MV-4-11 (cell line): ENCODE measurements at places on chromosomes 4 and X.

DNA sequence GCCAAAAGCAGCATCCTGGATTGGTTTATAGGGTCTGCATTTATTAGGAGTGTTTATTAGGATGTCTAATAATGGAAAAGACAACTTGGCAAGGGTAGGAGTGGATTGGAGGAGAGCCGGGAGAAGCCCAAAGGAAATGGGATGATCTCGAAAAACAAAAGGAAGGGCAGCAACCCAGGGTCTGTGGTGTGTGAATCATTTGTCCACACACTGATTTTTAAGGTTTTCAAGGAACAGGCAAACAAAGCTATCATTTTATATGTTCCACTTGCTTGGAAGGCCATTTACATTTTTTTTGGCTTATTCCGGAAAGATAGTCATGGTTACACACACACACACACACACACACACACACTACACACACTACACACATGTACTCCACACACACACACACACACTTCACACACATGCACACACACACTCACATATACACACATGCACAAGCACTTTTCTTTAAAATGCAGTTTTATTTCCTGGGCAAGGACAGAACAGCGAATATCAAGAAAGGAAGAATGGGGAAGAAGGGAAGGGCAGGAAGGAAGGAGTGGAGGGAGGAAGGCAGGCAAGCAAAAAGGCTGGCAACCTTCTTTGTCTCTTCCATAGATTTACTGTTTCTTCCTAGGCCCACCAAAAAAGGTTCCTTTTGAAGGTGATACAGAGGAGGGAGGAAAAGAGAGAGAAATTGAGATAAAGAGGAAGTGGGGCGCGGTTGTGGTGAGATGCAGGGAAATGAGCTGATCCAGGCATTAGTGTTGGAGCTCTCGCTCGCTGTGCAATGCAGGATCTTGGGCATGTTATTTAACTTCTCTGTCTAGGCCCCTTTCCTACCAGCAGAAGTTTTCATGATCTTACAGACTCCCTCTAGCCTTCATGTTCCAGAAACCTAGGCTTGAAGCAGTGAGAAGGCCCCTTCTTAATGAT lies 88.6 kb upstream of the MAML3 start:
- DNase-seq, result peak; percentile 88

GRCh38 chr4:56371426-56372220 lies 15.7 kb downstream of the AASDH start:
- DNase-seq, result no peak

DNA sequence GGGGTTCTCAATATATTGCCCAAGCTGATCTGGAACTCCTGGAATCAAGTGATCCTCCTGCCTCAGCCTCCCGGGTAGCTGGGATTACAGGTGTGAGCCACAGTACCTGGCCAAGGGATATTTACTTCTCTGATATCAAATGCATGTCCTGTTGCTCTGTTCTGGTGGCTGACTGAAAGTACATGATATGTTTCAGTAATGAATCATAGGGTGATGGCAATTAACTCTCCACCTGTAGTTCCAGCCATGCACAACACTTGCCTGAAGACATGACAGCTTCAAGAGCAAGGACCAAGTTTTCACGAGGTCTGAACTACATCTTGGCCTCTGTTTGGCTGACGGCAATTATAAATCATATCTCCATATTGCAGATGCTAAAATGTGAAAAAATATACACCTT lies 9.1 kb downstream of the ZCCHC4 start:
- no peak for DNase-seq

GRCh38 chr4:24975510-24975909 lies 55.2 kb downstream of the LGI2 start:
- peak; percentile 53 for DNase-seq

- DNase-seq, result no peak
Measured at GRCh38 chrX:3286196-3286945, 60.1 kb downstream of the MXRA5 start.

GRCh38 chrX:140172401-140172800 lies 207.1 kb upstream of the CXorf66 start:
- DNase-seq, result no peak

GRCh38 chr4:99841129-99841528 lies 24.5 kb downstream of the DAPP1 start:
- DNase-seq, result no peak

DNA sequence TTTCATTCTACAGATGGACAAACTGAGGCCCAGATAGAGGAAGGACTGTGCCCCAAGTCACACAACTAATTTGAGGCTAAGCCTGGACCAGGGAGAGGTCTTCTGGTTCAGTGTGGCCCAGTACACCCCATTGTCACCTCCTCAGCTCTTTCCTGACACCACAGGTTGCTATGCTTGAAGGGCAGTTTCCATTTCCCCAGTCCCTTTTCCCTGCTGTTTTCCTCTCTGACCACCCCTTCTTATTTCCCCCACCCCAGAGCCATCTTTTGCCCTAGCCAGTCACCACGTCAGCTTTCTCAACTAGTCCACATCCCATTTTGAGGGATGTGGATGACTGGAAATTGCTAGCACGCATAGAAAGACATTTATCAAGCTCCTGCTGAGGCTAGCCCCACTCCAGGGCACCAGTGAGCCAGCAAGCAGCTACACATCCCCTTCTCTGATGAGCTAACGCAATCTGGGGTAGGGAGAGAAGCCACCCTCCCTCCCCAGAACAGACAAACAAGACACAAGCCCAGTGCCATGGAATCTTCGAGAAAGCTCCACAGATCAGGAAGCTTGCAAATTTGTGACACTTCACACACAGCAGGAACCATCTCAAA lies 1.3 kb downstream of the GABRE start:
- DNase-seq, result no peak

DNA sequence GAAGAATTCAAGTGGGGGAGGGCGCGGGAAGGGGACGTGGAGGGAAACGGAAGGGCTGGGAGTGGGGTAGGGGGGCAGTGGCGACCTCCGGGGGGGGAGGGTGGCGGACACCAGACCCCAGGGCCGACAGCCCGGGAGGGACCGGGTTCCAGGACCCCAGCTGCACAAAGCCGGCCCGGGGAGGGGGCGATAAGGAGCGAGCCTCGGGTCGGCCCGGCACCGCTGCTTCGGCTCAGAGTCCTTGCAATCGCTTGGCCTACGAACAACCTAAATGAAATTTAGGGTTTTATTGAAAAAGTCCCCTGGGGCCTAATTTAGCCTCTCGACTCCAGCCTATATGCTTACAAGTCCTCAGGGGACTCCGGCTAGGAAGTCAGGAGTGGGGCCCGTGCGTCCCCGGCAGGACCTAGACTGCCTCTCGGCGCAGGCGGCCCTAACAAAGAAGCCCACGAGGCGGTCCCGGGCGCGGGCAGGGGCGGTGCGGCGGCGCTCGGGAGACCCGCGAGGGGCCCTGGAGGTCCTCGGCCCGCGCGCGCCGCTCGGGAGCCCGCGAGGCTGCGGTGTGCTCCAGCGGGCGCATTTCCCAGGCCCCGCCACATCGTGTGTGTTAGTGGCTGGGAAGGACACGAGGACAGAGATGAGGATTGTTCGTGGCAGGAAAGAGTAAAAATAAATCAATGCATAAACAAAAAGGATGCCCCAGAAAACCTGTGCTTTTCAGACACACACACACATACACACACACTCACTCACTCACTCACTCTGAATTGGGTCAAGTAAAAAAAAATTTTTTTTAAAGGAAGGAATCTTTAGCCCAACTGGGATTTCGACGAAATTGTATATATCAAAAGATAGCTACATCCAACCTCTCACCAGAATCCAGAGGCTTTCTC lies 70.0 kb downstream of the MGST2 start:
- DNase-seq, result no peak

DNA sequence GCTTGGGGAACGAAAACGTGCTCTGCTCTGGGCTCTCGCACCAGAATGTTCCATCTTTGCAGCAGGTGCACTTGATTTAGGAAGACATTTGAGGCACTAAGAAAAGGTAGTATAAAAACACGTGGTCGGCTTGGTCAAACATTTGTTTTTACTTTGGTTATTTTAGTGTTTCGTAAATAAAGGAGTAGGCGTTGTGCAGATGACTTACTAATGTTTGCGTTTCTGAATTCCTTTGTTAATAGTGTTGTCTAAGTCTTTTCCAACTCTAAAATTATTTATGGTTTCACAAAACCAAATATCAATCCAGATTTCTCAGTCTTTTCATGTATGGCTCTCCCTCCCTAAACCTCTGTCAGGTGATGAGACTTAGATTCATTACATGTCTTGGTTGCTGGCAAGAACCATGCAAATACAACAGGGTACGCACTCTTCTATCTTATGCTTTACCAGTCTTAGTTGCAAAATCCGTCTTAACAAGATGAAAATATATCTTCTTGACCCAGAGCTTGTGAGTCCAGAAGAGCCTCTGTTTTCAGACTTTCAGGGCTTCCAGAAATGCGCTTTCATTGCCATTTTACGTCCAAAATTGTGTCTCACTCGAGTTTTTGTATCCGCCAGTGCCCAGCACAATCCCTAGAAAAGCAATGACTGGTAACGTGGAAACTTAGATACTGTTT lies 686 bp downstream of the MTHFD2L start:
- no peak for DNase-seq

DNA sequence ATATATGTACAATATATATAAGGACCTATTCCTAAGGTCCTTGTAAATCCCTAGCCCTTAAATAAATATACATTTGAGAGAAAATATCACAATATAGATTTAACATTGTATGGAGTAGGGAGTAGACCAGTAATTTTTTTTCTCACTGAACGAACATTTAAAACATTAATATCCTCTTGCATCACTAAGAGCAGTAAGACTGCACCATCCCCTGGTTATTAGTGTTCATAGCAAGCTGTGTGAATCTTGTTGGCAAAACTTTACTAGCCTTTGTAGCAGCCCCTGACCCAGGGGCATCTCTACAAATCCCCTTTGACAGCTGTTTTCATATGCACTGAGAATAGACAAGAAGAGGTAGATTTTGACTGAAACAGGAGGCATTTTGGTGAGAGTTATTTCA lies 146.5 kb downstream of the IL1RAPL2 start:
- DNase-seq, result no peak

DNA sequence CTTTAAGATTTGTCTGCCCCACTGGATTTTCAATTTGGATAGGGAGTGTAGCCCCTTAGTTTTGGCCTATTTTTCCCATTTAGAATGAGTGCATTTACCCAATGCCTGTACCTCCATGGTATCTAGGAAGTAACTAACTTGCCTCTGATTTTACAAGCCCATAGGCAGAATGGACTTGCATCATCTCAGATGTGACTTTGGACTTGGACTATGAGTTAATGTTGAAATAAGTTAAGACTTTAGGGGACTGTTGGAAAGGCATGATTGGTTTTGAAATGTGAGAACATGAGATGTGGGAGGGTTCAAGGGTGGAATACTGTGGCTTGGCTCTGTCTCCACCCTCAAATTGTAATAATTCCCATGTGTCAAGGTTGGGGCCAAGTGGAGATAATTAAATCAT lies 2480.2 kb downstream of the PCDH7 start:
- DNase-seq, result no peak

- no peak for DNase-seq
Measured at GRCh38 chr4:152778656-152779512, 646 bp downstream of the TIGD4 start.

- no peak for DNase-seq
Measured at GRCh38 chrX:40310016-40310415, 212.3 kb upstream of the BCOR start.

GRCh38 chr4:6410664-6411063 lies 61.8 kb downstream of the PPP2R2C start:
- no peak for DNase-seq

DNA sequence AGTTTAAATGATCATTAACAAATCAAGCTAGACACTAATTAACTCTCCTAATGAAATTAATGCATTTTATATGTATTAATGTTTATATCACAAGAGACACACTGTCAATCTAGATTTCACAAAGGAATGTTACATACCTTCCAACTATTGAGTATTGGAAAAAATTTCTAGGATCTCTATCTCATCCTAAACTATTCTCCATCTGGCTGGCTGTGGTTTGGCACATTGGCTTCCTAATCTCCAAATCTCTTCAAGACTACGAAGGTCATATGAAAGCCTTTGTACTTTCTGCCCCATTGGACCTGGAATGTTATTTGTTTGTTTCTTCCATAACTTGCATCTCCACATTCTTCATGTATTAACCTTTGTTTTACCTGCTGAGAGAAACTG lies 1160.0 kb downstream of the ADGRL3 start:
- DNase-seq, result no peak

GRCh38 chr4:24416293-24416692 lies 168.1 kb downstream of the DHX15 start:
- no peak for DNase-seq

DNA sequence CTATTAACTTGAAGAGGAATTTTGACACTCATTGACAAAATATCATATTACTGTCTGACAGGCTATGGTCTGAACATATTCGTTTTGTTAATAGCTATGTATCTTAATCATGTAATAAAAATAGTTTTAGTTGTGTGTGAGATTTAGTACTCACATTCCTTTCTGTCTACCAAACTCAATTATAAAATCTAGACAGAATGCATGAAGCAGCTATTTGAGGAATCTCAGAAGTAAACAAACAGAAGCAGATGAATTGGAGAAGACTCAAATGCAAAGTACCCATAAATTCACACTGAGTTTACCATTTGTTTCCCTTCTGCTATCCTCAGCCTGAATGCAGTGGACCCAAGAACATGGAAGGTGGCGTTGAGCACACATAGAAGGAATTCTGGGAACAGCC lies 841.6 kb upstream of the AADAT start:
- DNase-seq, result no peak

GRCh38 chrX:17214962-17215361 lies 160.0 kb upstream of the NHS start:
- no peak for DNase-seq

- DNase-seq, result no peak
Measured at GRCh38 chr4:174582463-174582862, 60.2 kb upstream of the HPGD start.

DNA sequence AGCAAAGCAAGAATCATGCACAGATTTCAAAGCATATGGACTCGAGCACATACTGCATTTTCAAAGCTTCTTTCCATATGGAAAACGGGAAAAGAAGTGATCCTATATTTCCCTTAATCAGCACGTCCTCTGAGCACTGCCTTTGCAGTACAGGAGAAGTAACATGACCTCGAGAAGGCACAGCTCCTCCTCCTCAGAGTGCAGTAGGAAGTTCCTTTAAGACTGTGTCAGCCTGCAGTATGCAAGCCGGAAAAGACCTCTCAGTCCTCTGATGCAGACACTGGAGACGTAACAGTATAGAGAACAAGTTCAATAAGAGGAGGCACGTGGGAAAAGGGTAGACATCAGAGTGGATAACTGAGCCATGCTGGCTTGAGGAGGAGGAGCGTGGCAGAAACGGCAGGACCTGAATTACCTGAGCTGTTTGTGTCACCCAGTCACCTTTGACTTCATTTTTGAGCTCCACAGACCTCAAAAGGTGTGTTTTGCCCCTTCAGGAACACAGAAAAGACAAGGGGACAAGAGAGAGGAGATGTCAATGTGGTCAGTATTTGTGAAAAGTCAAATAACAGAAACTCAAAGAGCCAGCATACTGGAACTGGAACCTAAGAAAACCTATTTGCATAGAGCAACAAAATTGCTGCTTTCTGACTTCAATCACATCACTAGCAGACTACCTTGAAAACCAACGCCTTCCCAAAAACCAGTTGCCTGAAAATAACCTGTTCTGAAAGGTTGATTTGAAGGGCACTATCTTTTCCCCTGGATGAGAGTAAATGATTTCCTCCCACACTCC lies 20.8 kb downstream of the IRF2 start:
- peak; percentile 77 for DNase-seq
